ENCODE measurements at places on chromosomes 1 and 21.

DNA sequence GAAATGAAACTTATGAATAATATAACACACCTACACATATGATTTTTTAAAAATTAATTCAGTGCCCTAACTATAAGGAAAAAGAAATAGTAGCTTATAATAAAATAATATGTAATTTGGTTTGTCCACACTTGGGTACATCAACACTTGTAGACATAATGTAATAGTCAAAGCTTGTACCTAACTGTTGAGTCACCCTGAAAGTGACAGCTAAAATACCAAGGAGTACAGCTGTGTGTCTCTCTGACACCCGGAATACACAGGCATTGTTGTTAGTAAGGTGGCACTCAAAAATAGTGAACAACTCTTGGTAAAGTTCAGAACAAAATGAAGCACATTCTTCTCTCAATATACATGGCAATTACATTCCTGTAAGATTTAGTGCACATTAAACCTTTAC lies 243.4 kb downstream of the TRABD2B start:
- no peak for DNase-seq

GRCh38 chr1:94248956-94249688 lies 11.7 kb upstream of the ARHGAP29 start:
- no peak for DNase-seq

GRCh38 chr1:151956957-151957497 lies 36.6 kb downstream of the S100A10 start:
- DNase-seq: no peak

GRCh38 chr21:39180429-39181019 lies 2.7 kb downstream of the PSMG1 start:
- DNase-seq: no peak

DNA sequence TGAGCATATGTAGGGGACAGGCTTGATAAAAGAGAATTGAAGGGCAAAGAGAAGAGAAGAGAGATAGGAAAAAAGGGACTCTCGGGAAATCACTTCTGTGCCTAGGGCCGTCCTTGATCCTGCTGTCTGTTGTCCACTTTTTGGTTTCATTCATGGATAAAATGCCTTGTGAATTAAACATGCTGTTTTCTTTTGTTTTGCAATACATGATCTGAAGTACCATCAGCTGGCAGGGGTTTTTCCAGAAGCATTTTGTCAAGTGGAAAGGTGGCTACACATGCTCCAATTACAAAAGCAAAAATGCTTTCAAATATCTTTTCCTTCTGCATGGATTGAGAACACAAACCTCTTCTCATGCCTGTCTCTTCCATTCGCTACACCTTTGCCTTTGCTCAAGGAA lies 361.7 kb downstream of the PDE4B start:
- no peak for DNase-seq

DNA sequence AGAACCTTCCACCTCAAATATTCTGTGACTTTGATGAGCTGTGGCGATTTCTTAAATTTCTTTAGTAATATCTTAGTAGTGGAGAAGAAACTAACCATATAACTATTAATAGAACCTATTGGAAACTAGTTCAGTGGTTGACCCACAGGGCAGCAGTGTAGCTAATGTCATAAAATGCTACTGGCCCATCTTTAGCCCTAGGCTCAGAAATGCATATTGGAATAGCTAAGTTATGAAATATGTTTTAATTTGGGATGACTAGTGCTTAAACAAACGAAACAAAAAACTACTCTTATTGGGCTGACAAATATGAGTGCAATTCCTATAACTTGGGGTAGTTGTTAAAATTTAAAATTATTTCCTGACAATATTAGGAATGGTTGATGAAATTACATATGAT lies 20.2 kb downstream of the MACO1 start:
- no peak for DNase-seq

- DNase-seq: no peak
Measured at GRCh38 chr1:47894410-47895278, 102.5 kb downstream of the TRABD2B start.

DNA sequence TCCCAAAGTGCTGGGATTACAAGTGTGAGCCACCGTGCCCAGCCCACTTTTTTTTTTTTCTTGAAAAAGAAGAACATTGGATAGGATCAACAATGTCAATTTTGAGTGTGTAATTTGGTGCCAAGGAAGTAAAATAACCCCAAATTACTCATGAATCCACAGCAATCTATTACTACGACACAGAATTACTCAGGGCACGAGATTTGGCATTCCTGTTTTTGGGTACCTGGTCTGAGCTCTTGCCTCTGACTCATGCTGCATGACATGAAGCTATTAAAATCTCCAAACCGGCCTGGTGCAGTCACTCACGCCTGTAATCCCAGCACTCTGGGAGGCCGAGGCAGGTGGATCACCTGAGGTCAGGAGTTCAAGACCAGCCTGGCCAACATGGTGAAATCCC lies 10.4 kb downstream of the RNF19B start:
- DNase-seq: no peak

- DNase-seq: no peak
Measured at GRCh38 chr1:11563560-11564069, 84.7 kb downstream of the DISP3 start.

- no peak for DNase-seq
Measured at GRCh38 chr1:172476218-172476811, 32.4 kb upstream of the PIGC start.

DNA sequence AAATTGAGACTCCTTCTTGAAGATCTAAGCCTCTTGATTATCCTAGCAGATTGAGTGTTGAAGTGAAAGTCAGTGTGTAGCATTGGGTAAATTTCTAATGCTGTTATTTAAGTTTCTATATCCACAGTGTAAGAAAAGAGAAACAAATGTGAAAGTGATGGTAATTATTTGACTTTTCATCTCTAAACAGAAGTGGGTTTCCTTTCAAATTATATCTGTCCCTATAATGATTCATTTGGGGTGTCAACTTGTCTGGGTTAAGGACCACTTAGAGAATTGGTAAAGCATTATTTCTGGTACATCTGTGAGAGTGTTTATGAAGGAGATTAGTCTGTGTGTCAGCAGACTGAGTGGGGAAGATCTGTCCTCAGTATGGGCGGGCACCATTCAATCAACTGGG lies 133.0 kb upstream of the HMCN1 start:
- DNase-seq: no peak

- DNase-seq: peak; percentile 32
Measured at GRCh38 chr1:112707221-112708001, 484 bp upstream of the RHOC start.

DNA sequence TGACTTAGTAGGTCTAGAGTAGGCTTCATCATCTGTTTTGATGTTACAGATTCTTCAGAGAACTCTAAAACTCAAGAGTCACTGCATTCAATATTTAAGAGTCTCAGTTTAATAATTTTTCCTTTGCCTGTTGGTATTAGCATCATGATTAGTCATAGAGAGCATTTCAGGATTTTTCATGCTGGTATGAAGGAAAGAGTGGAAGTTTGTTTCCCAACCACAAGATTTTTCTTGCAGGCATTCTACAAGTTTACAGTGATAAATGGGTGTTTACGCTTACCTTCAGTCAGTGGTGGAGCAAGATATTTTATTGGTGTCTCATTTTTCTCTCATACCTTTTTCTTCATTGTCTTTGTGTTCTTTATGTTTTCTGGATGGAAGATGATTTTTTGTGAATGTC lies 58.4 kb upstream of the MYOCOS start:
- DNase-seq: no peak

Data from stimulated activated CD8-positive, alpha-beta memory T cell treated with anti-CD3 and anti-CD28 coated beads, Interleukin-7, amount 100 ng/mL, for 1 hour (primary cell).